Right ventricle myocardium inferior (tissue), 1 donor: ENCODE measurements at places on chromosomes 4 and X. TPM values are rescaled to one million over a fixed set of nuclear protein-coding genes. Genes with fewer than 3 reads are reported as not detected.

DNA sequence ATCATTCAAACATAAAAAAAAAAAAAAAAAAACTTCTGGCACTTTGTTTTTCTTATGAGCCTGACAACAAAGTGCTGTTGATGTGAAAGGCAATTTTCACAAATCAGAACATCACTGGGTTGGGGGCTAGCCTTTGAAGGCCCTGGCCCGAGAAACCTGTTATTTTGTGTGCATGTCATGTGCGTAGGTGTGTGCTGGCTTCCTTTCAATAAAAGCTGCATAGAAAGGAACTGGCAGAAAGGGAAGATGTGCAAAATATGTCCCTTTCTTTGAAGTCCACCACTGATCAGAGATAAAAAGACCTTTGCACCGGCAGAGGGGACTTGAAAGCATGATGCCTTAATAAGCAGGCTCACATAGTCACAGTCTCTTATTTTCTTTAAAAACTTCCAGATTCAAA lies 170.8 kb upstream of the RASGEF1B start:
- no peak for DNase-seq

DNA sequence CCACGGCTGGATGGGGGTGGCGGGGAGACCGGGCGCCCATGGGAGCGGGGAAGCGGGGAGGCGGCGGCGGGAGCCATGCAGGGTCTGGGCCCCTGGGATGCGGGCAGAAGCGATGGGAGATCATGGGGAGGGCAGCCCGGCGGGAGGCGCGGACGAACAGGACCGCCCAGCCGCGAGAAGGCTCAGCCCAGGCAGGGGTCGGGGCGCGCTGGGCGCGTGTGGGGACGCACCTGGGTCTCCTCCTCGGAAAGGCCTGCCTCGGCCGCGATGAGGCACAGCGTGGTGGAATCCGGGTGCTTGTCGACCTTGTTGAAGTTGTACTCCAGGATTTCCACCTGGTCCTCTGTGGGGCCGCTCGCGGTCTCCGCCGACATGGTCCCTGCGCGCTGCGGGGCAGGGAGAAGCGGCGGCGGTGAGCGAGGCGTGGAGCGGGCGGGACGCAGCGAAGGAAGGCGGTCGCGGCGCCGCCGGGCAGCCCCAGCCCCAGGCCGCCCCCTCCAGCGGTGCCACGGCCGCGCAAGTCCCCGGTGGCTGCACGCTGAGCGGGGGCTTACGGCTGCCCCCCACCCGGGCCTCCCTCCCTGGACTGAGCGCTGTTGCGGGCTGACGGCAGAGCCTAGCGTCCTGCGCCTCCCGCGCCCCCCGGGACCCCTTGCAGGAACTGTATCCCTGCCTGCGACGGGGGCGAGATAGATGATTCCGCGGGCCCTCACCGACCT lies 25.3 kb downstream of the HOPX start:
- DNase-seq: no peak

- DNase-seq: no peak
These were observed 127.3 kb downstream of the MAD2L1 start for GRCh38 chr4:119939071-119939995.

- DNase-seq: no peak
These were observed 28.2 kb upstream of the TCEAL4 start for GRCh38 chrX:103556963-103557612.

DNA sequence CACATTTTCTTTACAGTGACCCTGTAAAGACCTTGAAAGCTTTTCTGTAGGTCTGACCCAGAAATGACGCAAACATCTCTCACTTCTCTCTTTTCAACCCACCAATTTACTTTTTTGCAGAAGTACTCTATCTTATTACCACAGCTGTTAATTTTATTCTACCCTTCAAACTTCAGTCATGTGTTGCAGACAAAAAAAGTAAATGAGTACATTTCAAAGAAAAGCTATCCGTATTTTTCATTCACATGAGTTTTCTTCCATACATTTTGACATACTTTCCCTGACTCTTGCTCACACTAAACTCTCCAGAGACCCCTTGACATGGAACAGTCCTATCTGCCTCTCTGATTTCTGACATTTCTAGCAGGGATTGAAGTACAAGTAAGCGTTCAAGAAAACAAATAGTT lies 51.7 kb downstream of the SLC7A11 start:
- DNase-seq: no peak

CITED1 gene
- total RNA-seq: not detected

LAMTOR3 gene
- 36.3 TPM for total RNA-seq

NUDT11 gene
- total RNA-seq: 0.14 TPM

GABRE gene
- total RNA-seq: 30.3 TPM
